Astrocyte of the spinal cord (primary cell): ENCODE measurements at places on chromosomes 5 and 9.

DNA sequence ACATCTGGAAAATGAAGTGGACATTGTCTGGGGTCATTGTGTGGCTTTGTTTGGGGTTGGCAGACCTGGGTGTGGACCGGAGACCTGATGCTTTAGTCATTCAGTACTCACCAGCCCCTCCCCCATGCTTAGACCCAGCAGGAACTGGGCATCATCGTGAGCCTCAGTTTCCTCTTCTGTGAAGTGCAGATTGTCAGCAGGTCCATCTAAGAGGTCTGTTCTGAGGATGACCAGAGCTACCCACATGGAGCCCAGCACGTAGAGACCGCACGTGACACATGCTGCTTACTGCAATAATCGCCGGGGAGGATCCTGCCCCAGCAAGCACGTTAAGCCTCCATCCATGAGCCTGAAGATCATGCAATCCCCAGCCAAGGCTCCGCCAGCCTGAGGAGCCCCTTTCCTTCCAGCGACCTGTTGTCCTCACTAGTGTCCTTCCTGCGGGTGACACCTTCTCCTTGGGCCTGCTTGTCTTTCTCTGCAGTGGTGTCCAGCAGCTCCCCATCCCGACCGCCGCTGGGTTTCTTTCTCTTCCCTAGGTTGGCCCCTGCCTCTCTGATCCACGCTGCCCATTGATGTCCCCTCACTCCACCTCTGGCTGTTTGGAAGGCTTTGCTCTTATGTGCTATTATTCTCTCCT lies 26.7 kb upstream of the IRX4 start:
- no peak for DNase-seq

DNA sequence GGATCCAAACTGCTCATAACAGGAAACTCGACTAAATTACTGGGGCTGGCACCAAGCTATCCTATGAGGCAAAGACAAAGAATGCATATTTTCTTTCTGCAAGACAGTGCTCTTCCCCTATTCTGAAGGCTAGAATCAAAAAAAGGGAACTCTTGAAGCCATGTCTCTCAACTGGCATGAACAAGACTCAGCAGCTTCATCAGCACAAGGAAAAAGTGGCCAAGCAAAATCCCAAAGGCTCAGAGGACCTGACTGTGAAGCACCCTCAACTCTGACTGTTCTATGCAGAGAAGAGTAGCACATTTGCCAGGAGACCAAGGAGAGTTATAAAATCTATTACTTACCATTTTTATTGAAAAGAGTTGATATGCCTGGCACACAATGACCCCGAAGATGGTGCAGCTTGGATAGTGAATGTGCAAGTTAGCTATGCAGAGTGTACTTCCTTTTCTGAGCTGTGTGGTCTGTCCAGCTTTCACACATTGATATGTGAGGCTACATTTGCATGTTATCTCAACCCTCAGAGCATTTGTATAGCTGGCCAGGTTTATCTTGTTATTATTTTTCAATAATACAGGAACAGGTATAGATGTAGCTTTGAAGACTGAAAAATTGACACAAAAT lies 51.0 kb upstream of the FYB1 start:
- DNase-seq, result no peak

DNA sequence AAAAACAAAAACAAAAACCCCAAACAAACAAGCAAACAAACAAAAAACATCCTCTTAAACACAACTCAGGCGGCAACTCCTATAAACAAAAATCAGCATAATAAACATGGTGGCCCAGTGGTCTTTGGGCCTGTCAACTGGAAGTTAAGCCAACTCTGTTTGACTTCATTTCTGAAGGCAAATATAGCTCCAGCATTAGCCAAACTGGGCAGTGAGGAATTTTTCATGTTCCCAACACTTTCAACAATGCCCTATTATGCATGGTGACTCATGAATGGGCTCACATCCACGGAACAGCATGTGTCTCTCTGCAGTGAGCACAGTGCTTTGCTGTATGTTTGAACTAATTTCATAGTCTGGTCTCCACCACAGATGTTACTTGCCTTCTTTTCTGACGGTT lies 143.9 kb upstream of the STC2 start:
- peak; percentile 99 for DNase-seq

DNA sequence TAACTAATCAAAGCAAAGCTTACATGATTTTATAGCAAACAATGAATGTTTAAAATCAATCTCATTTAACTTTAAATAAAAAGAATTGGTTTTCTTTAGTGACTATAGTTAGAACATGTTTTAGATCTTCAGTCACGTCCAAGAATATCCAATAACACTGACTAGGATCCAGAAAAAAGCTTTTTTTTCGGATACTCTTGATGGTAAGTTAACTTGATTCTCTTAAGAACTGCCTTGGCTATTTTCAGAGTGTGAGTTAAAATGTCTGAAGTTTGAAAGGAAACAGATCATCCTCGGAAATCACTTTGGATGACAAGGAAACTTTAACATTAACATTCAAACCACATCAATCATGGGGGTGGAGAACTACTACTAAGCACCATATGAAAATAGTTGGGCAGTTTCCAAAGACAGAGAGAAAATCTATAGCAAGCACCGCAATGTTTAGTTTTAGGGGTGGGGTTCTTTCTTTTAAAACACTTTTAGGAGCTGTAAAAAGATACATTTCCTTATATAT lies 83.7 kb upstream of the SLC27A6 start:
- no peak for DNase-seq

- peak; percentile 57 for DNase-seq
These were observed 54.5 kb upstream of the TGFBR1 start for GRCh38 chr9:99050292-99050911.

DNA sequence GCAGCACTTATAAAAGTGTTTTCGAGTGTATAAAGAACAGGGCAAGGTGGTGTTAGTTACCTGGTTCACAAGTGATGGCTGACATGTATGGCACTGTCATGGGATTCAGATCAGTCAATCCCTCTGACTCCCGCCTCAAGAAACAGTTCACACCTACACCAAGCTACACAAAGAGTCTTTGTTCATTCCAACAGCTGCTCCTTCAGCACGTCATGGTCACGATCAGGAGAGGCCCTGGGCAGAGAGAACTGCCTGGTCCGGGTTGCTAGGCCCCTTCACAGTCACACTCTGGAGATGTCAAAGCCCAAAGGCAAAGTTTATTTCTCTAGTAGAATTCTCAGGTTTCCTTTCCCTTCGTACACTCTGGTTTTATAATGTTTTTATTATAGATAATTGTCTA lies 426.7 kb downstream of the ZSWIM6 start:
- DNase-seq, result no peak

DNA sequence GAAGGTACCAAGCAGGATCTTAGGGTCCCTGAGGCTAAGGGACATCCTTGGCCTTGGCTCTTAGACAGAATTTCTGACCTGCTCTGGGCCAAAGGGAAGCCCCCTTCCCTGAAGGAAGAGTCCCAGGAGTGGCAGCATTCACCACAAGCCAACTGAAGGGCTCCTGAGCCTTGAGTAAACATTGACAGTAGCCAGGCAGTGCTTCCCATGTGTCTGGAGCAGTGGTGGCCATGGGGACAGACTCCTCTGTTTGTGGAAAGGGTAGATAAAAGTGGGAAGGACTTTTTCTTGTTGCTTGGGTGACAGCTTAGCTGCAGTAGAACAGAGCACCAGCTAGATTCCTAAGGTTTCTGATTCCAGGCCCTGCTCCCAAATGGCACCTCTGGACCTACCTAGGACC lies 61.4 kb upstream of the VLDLR start:
- DNase-seq, result no peak

DNA sequence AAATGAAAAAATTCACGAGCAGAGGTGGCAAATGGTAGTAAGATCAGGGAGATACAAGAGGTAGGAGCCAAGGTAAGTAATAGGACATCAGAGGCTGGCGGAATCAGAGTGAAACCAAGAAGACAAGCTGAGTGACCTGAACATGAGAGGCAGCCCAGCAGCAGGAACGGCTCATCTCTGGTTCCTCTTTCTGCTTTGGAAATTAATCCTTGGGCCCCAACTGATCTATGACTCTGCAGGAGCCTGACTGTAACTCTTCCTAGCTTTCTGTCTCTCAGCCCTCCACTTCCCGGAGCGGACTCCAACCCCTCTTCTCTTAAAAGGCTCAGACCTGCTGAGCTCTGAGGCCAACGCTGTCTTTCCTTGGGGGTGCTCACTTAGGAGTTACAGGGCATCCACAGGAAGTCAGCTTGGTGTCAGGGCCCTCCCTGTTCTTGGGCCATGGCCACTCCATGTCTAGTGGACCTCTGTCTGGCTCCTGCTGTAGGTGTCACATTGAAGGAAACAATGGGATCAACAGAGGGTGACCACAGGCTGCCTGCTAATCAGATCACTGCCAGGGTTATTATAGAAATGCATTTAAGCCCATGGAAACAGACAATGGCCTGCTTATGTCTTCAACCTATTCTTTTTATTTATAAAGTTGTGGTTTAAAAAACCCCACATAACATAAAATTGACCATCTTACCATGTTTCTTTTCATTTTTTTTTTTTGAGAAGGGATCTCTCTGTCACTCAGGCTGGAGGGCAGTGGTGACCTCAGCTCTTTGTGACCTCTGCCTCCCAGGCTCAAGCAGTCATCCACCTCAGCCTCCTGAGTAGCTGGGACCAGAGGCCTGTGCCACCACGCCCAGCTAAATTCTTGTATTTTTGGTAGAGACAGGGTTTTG lies 22.5 kb upstream of the SHB start:
- no peak for DNase-seq

DNA sequence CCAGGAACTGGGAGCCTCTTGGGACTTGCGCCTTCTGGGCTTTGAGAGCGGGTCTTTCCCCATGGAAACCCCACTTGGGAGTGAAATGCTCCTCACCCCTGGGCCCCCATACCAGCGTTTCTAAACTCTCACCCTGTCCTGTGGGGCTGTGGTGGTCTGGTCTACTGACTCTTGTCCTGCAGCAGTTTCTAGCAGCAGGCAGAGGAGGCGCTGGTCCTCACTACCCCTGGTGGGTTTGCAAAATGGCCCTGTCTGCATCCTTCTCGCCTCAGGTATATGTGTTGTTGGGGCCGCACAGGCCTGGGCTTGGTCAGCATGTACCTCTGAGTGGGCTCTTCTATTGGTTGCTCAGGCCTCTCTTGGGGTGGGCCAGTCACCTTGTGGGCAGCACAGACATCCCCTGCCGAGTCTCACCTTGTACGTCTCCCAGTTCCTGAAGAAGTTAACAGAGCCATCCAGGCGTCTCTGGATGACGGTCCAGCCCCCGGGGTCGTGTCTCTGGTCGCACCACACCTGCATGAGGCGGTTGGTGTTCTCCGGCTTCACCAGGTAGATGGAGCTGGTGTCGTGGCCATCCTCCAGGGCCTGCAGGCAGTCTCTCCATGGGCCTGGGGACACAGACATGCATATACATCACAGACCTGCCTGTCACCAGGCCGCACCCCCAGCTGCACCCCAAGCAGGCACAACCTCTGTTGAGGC lies 29.0 kb downstream of the ANGPTL2 start:
- DNase-seq, result no peak

DNA sequence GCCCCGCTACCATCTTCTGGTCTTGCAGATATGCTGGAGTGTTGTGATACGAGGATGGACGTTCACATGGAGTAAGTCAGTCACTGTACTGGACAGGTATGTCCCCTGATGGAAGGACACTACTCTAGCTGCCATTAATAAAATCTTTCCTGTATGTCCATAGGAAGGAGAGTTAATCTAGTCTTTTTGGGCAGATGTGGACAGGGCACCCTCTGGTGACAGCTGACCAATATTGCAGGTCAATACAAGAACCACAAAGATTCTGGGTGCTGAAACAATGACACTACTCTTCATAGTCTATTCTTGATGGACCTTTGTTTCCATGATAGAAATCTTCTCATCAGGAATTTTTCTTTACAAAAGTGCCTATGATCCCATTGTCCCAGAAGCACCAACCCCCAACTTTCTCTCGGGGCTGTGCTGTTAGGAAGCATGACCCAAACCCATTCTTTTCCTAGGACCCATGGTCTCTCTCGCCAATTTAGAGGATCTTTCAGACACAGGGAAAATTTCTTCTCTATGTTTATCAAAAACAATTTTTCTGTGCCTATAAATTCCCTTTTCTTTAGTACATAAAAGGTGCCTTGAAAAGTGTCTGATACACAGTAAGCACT lies 376.9 kb downstream of the DTWD2 start:
- DNase-seq, result peak; percentile 44

- DNase-seq, result peak; percentile 6
These were observed 12.8 kb upstream of the TSSK1B start for GRCh38 chr5:113447498-113448050.

DNA sequence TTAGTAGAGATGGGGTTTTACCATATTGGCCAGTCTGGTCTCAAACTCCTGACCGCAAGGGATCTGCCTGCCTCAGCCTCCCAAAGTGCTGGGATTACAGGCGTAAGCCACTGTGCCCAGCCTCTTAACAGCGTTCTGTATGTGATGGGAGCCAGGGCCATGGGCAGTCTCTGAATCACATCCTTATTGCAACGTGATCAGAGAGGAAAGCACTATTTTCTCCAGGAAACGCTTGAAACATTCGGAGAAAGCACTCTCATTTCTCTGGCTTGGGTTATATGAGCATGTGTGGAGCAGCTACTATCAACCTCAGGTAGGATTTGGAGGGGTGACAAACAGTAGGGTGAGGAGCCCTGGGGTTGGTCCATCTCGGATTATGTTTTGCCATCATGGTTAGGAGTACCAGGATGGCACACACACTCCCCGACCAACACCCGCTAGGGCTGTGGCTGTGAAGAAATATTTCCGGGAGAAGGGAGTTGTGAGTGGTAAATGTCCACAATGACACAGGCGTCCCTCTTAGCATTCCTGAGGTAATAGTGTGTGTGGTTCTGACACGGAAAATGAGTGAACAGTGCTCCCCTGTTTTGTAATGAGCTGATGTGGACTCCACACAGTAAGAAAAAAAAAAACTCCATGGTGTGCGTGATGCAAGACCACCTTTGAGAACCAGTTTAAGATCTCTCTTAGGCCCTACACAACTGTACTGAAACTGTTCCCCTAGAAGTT lies 406.2 kb upstream of the ZNF608 start:
- DNase-seq, result no peak

DNA sequence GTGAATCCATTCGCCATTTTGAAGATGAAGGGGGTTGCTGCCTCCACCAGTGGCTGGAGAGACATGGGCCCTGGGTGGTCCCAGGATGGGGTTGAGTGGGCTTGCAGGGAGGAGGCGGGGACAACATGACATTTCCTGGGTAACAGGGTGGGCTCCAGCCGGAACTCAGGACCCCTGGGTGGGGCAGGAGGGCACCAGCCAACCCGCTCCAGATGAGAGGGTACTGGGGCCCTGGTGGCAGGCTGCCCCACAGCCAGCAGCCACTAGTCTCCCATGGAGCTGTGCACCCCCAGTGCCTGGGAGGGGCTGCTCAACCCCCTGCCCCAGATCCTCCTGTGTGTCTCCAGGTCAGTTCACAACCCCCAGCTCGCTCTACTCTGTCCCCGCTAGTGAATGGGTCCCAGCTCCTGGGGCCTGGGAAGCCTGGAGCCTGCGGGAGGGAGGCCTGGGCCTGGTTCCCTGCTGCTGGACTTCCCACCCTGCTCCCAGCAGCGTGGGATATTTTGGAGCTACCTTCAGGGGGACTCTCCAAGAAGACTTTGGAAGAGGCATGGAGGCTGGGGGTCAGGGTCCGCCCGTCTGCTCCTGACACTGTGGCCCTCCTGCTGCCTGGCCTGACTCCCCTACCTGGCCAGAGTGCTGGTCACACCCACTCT lies 55.9 kb downstream of the AHRR start:
- DNase-seq, result no peak
